ENCODE measurements at places on chromosomes 1 and 21.

DNA sequence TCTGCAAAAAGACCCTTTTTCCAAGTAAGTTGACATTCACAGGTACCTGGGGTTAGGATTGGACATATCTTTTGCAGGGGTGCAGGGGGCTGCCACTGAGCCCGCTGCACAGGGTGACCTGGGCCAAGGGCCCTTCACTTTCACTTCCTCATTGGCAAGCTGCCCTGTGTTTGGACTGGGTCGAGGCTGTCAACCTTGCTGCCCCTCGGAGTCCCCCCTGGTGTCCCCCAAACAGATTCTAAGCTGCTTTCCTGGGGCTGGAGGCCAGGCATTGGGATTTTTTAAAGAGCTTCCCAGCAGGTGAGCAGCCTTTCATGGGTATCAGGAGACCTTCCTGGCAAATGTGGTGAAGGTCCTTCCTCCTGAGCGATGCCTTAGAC is 7.9 kb upstream of the UMODL1 start:
- DNase-seq: no peak

- no peak for DNase-seq
Measured at GRCh38 chr1:229625071-229625914, 629 bp downstream of the TAF5L start.

DNA sequence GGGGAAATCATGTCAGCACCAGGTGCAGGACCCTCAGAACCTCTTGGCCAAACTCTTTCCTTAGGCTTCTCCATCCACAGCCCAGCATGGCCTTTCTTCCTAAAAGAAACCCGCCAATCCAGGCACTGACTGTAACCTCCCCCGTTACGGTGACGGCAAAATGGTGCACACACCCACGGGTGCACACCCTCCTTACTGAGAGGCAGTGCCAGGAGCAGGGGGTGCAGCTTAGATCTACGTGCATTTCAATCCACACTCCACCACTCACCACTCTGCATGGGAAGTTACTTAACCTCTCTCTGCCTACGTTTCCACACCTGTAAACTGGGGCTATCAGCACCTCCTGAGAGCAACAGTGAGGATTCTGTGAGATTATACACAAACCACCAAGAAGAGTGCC is 31.0 kb downstream of the SUSD4 start:
- no peak for DNase-seq

DNA sequence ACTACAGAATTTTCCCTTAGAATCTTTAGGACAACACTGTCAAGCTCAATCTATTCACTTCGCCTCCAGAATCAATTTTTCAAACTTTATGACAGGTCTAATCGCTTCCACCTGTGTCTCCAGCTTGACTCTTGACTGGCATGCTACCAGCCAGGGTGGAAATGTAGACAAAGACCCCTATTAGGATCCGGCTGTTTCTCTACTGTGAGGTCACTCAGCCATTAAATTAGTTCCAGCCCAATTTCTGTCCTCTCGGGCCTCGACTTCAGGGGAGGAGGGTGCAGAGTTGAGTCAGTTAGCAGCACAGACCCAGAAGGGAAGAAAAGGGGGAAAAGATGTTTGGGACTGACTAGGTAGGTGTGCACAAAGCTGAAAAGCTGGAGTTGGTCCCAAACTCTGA is 78.5 kb downstream of the HLCS start:
- no peak for DNase-seq

DNA sequence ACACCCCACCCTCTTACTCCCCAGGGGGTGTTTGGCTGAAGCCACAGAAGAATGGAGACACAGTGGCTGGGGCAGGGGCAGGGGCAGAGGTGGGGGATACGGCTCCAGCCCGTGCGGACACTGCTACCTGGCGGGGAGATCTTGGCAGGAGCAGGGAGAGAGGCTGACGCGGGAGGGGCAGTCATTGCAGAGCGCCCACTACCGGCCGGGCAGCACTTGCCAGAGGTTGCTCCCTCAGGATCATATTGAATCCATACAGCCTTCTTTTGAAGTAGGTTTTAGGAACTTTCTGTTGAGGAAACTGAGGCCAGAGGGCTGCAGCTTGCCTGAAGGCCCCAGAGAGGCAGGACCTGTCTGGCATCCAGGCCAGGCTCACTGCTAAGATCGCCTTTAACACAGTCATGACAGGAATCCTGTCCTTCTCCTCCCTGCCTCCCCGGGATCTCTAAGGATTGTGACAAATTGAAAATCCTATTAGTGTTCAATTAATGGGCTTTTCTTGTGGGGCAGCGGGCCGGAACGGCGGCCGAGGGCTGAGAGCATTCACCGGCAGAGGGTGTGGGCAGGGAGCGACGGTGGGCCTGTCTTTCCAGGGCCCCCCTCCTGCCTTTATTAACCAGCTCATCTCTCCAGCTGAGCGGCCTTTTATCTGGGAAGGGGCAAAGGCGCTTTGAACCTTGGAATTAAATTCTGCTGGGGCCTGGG is 65.5 kb upstream of the WNT4 start:
- DNase-seq: peak; percentile 42

Data from nephron progenitor cell (in vitro differentiated cells).